Brain pericyte (primary cell): ENCODE measurements at places on chromosomes 7 and 10.

DNA sequence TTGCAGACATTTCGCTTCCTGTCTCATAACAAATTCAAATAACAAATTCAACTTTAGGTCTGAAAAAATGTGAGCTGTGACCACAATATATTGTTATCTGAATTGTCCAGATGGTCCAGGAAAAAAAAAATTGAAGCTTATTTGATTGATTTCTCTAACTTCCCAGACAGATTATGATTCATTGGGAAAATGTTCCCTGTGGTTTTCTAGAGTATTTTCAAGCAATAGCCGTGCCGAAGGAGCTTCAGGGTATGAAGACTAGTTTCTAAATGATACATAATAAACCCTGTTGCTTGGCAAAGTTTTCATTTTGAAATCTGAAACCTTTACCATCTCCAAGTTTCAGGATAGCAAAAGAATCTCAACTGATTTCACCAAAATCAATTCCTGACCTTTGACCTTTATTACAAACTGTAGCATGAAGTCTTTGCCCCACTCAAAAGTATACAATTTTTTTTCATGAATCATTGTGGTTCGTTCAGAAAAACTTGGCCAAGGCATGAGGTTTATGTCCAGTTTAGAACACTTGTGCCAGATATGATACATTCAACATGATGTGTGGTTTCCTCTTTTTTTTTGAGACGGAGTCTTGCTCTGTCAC, 109.9 kb downstream of the JCAD start:
- peak; percentile 87 for DNase-seq

DNA sequence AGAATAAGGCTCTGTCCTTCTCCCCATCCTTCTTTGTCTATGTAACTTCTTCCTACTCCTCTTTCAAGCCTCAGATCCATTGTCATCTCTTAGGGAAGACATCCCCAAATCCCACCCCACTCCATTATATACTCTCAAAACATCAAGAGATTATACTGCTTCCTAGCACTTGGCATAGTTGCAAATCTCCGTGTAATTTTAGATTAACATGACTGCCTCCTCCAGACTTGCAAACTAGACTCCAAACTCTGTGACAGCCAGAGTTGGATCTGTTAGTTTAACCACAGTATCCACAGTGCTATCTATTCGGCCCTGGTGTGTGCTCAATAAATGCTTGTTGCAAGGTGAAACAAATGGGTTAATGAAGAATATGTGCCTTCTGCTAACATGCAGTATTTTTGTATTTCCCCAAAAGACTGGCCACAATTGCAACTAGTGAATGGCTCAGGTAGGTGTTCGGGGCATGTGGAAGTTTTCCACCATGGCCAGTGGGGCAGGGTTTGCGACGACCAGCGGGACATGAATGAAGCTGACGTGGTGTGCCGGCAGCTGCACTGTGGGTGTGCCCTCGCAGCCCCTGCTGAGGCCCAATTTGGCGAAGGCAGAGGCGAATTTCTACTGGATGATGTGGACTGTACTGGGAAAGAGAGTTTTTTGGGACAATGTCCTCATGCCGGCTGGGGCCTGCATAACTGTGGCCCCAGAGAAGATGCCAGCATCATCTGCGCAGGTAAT, 34.5 kb upstream of the C10orf120 start:
- DNase-seq, result no peak

- no peak for DNase-seq
Measured at GRCh38 chr7:103573479-103574058, 127.6 kb upstream of the SLC26A5 start.

GRCh38 chr10:68647672-68648341, 73.2 kb upstream of the CCAR1 start:
- no peak for DNase-seq

DNA sequence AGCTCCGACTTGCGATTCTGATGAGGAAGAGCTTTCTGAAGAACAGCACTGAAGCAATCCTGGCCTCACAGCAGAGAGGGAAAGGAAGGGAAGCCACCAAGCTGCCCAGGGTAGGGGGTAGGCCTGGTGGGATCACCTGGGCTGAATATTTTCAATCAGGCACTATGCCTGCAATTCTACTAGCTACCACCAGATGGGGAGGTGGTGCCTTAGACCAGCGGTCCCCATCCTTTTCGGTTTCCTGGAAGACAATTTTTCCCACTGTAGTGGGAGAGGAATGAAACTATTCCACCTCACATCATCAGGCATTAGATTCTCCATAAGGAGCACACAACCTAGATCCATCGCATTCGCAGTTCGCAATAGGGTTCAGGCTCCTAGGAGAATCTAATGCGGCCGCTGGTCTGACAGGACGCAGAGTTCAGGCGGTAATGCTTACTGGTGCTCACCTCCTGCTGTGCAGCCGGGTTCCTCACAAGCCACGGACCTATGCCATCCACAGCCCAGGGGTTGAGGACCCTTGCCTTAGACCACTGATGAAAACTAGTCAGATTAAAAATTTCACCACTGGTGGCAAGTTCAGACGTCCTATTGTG, 2.7 kb downstream of the LRRC20 start:
- DNase-seq, result no peak

DNA sequence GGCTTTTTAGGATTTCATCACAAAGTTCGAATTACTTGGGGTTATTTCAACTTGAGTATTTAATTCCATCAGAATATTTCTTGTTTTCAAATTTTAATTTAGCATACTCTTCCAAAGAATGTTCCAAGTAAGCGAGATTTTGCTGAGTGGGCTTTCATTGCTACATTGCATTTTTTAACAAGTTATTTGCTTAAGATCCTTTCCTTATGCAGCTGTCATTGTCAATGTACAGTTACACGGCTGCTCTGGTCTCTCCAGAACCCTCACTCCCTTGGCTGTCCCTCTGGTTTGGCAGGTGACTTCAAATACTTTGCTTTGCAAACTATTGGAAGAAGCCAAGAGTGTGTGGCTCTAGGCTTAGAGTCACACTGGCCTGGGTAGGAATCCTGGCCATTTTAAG, 80.0 kb downstream of the CFAP58 start:
- DNase-seq, result no peak

DNA sequence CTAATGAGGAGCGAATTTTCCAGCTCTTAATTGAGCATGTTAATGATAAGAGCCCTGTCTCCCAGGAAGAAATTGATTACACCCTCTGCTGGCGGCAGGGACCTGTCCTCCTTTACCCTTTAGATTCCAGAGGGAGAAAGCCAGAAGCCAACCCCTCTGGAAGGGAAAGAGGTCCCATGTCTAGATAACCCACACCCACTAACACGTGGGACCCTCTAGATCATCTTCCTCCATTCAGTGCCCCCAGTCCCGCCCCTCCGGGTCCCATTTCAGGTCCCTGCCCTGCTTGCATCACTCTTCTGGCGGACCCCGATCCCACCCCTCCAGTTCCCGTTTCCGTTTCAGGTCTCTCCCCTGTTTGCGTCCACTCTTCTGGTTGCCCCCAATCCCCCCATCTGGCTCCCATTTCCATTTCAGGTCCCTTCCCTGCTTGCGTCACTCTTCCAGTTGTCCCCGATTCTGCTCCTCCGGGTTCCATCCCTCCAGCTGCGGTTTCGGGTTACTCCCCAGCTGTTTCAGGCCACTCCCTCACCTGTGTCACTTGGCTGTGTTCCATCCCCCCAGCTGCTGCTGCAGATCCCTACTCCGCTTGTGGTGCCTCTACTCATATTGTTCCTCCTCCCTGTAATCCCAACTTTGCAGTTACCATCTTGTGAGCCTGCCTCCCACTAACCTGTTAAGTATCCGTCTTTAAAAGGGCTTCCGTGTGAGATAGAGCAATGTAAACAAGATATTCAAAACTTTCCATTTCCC, 202.4 kb downstream of the SH2D4B start:
- DNase-seq, result no peak

- no peak for DNase-seq
Measured at GRCh38 chr7:47803846-47804245, 144.4 kb downstream of the PKD1L1 start.
